ENCODE measurements at places on chromosomes 2 and 18.

DNA sequence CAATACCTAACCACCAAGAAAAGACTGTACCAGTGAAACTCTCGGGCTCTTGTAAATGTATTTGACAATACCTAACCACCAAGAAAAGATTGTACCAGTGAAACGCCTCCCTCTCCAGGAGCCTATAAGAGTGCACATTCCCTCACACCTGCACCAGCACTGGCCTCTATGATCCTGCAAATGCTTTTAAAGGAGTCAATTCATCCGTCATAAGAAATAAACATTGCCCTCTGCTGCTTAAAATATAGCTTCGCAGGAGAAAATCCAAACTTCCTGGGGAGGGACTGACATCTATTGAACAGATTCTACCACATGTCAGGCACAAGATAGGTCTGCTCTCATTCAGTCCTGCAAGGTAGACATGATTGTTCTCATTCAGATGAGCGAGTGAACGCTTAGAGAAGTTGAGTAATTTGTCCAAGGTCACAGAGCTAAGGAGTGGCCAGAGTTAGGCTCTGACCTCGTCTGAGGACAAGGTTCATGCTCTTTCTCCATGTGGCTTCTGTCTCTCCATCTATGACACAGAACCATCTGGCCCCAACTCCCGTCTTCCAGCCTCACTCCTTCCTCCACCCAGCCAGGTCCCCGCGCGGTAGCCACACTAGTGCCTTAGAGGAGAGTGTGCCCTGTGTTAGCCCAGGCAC is 38.7 kb downstream of the MCFD2 start:
- peak; percentile 81 for DNase-seq

DNA sequence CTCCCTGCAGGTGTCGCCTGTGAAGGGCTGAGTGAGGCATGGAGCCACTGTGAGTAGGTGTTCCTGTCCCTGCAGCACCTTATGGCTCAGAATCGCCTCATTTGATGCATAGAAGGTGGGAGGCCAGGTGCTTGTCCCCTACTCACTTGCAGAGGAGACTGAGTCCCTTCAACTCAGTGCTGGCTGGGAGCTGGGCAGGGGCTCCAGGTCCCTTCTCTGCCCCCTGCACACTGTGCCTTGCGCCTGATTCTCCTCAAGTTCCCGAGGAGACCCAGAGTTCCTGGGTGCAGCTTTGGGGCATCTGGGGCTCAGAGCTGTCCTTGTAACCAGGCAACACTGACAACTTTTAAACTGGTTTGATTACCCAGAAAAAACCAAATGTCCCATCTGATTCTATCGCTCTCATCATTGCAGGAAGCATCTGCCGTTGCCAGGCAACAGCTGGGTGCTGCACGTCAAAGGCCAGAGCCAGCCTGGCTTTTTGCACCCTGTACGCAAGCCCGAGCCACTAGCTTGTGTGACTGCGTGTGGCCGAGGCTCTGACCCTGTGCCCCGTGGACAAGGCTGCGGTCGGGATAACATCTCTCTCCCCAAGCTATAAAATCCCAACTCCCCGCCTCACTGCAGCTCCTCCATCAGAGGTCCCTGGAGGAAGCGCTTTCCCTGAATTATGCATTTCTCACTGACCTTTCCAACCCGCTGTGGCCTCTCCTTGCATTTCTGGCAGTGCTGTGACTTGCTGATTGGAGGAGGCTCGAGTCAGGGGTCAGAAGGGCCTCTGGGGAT is 130.8 kb upstream of the HDAC4 start:
- no peak for DNase-seq

GRCh38 chr2:236973343-236973980 is 112.2 kb upstream of the COPS8 start:
- DNase-seq, result no peak

- no peak for DNase-seq
Observed at GRCh38 chr2:13917958-13918357, 714.6 kb upstream of the LRATD1 start.

DNA sequence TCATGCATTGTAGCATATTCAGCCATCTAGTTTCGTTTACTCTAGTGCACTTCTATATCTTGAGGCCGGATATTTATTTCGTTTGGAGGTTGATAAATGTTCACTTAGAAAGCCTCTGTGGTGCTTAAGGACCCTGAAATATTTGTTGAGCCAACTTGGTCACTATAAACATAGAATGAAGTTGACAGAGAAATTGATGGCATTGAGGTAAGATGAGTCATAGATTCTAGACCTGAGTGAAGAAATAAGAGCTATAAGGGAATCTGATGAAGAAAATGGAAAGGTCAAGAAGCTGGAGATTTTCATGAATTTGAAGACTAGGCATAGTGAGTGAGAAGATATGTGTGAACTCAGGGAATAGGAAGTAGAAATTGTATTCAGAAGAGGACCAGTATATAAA is 35.9 kb downstream of the EPC2 start:
- DNase-seq, result peak; percentile 35

- no peak for DNase-seq
Observed at GRCh38 chr18:33269223-33269622, 171.3 kb downstream of the CCDC178 start.

GRCh38 chr2:122422384-122422991 is 667.0 kb downstream of the TSN start:
- DNase-seq, result no peak

DNA sequence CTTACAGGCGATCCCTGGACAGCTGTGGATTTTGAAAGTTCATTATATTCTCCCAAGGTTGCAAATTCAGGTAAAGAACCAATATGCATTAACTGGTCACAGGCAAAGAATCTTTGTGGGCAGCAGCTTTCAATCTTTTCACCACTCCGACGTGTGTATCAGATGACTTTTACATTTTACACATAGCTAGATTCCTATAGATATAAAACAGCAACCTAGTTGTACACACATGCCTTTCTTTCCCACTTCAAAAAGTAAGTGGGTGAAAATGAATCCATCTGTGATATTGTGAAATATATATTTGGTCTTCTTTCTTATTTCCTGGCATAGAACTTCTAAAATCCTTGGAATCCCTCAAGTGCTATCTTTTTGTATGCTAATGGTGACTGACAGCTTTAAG is 72.5 kb downstream of the SCG2 start:
- DNase-seq, result no peak

- DNase-seq, result no peak
Observed at GRCh38 chr2:42928161-42928691, 135.8 kb upstream of the HAAO start.

DNA sequence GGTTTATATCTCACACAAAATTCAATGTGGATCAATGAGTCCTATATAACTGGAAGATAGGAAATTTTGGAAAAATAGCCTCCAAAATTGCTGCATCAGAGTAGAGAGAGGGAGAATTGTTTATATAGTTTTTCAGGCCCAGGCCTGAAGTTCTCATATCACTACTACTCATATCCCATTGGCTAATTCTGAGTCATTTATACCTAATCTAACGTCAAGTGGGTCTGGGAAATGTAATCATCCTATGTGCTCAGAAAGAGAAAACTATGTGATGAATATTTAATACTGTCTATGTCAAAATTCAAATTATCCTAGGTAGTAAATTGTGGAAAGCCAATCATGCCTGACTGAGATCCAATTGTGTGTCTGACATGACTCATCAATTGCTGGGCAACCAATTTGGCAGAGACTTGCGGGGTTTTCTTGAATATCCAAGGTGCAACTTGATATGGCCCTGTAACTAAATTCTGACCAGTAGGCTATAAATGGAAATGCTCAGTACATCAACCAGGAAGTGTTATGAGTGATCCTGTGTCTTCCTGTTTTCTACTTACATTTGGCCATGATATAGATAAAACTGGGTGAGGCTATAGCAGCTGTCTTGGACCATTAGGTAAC is 744.4 kb downstream of the KCNJ3 start:
- peak; percentile 72 for DNase-seq

DNA sequence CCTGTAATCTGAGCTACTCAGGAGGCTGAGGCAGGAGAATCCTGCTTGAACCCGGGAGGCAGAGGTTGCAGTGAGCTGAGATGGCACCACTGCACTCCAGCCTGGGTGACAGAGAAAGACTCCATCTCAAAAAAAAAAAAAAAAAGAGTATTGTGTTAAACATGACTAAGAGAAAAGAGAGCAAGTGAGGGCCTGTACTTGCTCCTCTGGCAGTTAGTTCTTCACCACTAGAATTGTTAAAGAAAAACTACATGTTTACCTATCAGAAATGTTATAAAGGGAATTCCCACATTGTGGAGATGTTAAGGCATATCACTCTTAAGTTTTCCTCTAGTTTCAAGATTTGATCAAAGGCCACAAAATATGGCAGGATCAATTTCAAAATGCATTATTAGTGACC is 75.4 kb upstream of the LRATD1 start:
- DNase-seq, result no peak

- no peak for DNase-seq
Observed at GRCh38 chr2:193580176-193580950, 1385.6 kb upstream of the TMEFF2 start.

GRCh38 chr18:21741312-21741561 is 645 bp downstream of the MIB1 start:
- no peak for DNase-seq

GRCh38 chr18:46402396-46402795 is 254.6 kb downstream of the LOXHD1 start:
- no peak for DNase-seq

GRCh38 chr18:59468821-59469220 is 109.8 kb upstream of the LMAN1 start:
- no peak for DNase-seq

- no peak for DNase-seq
Observed at GRCh38 chr2:62994206-62994605, 56.4 kb upstream of the OTX1 start.

DNA sequence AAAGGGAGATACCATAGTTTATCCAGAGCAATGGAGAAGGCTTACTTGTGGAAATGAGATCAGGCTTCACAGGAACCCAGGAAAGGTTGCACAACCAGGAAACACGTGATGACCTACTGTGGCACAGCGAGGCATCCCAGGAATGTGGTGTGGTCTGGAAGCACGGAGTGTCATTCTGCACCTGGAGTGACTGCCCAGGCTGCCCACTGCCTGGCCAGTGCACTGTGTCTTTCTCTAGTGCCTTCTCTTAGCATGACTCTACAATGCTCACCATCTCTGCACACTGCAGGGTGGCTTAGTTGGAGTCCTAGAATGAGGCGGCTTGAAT is 48.9 kb downstream of the CHST9 start:
- DNase-seq, result peak; percentile 35

- peak; percentile 25 for DNase-seq
Observed at GRCh38 chr2:43472527-43473194, 123.2 kb downstream of the THADA start.

GRCh38 chr18:51153659-51154371 is 43.7 kb downstream of the MEX3C start:
- no peak for DNase-seq

DNA sequence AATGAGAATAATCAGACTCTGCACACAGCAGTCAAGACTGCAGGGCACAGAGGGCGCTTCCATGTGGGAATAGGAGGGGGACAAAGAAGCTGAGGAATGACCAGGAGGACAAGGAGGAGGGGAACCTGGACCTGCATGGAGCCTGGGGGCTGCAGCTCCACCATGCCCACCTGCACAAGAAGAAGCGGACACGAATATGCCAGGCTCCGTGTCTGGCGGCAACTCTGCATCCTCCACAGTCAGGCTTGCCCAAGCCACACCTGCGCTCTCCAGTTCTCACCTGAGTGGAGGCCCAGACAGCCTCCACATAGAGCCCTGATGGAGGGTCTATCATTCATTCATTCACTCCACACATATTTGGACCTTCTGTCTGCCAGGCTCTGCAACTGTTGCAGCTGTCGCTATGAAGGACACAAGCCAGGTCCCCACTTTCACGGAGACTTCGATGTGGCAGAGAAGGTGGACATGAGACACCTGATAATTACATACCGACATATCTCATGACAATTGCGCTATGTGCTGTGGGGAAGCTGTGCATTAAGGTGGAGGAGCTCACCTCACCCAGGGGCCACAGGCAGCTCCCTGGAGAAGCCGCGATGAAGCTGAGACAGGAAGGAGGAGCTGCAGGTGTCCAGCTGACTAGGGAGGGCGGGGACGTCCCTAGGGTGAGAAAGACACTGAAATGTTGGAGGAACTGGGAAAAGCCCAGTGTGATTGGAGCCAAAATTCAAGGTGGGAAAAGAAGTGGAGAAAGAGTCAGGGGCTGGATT is 159.2 kb downstream of the INHBB start:
- no peak for DNase-seq

DNA sequence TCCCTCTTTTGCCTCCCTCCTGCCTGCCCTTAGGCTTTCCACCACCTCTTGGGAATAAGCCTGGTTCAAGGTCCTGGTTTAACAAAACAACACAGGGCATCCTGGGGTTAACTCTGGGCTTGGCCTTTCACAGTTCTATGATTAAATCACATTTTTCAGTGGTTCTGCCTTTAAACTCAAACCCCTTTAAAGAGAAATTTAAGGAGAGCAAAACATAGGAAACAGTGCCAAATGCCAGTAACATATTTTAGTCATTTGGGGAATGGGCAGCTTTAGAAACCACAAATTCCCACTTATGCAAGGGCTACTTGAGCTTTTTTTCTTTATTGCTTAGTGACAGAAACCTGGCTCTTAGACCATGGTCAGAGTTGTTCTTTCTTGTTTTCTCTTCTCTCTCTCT is 112.2 kb upstream of the FZD5 start:
- no peak for DNase-seq

- DNase-seq, result no peak
Observed at GRCh38 chr2:64319896-64320295, 134.1 kb upstream of the LGALSL start.

DNA sequence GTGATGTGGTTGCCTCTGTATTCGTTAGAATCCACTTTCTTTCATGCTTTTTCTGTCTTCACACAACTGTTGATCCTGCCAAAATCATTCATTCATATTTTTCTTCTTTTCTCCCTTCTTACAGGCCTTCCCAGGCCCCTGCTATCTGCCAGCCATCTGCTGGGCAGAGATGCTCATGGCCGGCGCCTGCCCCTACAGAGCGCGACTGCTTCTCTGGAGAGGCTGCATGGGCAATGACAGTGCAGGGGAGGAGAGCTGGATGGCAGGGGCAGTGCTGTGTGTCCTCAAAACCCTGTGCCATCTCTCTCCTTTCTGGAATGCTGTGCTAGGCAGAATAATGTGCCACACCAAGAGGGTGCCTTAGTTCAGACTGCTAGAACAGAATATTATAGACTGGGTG is 125.2 kb downstream of the INHBB start:
- DNase-seq, result no peak

DNA sequence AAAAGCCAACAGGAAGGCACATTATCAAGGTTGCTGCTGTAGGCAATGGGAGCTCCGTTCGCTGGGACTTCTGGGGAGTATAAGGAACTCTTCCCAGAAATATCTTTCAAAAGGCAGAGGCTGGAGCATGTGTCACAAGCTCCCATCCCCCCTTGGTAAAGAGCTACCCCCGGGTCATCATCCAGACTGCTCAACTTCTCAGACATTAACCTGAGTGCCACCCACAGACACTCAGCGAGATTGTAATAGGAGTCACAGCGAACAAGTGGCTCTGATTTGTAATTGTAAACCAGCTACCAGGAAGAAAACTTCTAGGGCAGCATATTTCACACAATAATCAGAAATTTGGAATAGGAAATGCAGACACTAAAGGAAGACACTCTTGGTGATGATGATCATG is 290.2 kb upstream of the PARD3B start:
- DNase-seq, result no peak

GRCh38 chr2:37652199-37652640 is 19.2 kb downstream of the CDC42EP3 start:
- DNase-seq, result peak; percentile 95
